ENCODE measurements at places on chromosomes 4 and X. TPM values are rescaled to one million over a fixed set of nuclear protein-coding genes. Genes with fewer than 3 reads are reported as not detected.
A peak's percentile ranks its signal among the peaks of the same experiment; 100 is the strongest.

DNA sequence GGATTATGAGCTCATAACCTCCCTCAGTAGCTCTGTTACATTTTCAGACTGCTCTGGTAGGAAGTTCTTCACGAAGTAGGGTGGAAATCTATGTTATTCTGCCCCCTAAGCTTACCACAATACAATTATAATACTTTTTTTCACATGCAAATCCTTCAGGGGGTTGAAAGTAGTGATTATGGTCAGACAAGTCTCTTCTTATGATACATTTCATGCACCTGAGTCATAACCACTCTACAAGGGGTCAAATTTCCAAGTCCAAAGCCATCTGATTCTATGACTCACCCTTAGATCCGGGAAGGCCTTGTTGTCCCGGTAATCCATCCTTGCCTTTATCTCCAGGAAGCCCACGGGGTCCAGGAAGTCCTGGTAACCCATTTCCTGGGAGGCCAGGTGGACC is 95.2 kb downstream of the ATG4A start:
- DNase-seq: peak; percentile 71

GRCh38 chr4:5524446-5525299 is 183.7 kb downstream of the EVC2 start:
- peak; percentile 65 for DNase-seq

Gene LRAT
- total RNA-seq: not detected

GRCh38 chr4:112329672-112330375 is 32.7 kb downstream of the ALPK1 start:
- no peak for DNase-seq

DNA sequence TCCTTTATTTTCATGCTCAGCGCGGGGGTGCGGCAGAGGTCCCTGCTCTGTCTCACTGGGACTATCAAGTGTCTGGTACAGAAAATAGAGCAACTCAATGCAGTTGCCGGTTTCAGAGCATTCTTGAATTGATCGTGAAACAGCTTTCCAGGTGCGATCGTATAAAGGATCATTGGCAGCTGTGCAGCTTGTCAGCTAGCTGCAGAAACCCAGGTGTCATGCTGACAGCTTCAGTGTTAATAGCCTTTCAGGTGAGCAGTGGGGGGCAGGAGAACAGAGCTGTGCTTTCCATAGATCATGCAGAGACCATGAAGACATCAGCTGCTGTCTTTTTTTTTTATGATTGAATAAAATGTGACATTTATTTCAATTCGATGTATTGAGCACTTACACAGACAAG is 583.9 kb downstream of the NLGN4X start:
- DNase-seq: no peak

DNA sequence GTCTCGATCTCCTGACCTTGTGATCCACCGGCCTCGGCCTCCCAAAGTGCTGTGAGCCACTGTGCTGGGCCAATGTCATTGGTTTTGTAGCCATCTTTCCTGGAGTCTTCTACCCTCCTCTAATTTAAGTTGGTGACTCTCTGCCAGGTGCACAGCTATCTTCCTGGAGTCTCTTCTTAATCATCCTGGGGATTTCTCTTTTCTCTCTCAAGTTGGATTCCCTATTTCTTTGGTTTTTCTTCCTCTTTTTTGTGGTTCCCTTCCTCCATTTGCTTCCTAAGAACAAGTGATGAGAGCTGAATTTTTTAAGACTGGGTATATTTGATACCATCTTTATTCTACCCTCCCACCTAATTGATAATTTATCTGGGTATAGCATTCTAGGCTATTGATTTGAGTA is 113.8 kb downstream of the SYNPO2 start:
- no peak for DNase-seq

Gene FAM13A
- total RNA-seq: 34.1 TPM

Gene S100P
- total RNA-seq: not detected

DNA sequence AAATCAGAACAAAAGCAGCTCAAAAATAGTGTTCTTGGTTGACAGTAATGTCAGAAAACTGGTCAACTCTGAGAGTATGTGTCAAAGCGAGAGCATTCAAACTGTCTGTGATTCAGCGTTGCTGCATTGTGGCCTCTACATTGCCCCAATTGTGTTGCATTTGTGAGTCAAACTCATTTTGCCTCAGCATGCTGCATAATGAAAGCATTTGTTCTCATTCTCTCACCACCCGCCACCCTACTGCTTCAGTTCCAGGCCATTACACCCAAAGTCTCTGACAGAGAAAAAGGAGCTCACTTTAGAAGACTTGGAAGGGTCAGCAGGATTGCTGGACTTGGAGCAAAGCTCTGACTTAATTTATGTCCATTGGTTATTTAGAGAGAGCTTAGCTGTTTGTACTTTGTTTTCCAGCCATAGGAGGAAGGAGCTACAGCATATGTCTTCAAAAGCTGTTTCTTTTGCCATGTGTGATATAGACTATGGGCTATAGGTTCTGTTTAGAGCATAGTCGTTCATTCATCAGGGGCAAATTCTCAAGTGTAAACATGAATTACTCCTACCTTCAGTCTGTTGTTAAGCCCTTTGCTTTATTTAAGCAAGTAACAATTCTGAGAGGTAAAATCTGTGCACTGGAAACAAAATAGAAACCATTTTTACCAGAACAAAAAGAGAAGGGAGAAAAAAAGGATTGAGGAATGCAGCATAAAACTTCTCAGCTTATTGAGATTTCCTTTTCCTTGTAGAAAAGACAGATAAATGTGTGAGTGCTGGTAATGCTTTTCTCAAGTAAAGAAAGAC is 153.4 kb upstream of the ANK2 start:
- no peak for DNase-seq

DNA sequence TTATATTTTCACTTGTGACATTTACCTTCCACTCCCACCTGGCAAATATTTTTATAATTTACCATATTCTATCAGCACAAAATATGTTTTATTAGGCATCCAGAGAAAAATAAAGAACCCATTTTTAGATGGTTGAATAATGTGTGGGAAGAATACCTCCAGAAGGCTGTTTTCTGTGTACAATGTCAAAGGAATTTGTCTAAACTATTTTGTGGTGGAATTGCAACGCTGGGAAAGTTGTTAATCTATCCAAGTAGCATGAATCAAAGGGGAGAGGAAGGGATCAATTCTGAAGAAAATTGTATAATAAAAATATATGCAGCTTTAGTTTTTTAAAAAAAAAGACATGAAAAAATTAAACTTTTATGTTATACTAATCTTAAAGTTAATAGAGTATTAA is 706.5 kb downstream of the FSTL5 start:
- no peak for DNase-seq

DNA sequence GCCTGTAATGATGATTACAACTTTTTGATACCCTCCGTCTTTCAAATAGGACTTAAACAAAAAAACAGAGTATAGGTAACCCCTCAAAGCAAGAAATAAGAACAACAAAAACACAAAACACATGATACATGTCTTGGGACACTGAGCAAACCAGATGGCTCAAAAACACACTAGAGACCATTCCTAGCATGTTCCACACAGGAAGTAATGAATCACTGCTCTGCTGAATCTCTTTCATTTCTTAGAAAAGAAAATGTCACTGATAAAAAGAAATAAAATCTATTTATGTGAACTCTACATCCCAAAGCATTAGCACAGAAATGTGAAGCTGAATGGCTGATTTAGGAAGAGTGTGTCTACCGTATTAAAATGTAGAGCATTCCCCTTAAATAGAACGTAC is 134.5 kb upstream of the IL15 start:
- DNase-seq: peak; percentile 63

DNA sequence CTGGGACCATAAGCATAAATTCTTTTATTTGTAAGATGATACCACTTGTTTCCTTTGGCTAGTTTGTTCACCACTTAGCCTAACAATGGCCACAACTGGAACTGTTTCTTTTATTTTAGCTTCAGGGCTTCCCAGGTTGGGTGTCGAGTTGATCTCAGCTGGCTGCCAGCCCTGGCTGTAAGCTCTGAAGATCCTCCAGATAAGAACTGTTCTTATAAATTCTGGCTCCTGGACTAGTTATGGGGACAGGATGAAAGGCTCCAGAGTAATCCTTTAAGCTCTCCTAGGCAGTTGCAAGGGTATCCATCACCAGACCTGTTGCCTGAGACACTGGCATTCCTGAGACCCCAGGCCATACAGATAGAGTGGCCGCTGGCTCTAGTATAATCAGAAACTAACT is 129.4 kb upstream of the ACSL4 start:
- DNase-seq: peak; percentile 16

DNA sequence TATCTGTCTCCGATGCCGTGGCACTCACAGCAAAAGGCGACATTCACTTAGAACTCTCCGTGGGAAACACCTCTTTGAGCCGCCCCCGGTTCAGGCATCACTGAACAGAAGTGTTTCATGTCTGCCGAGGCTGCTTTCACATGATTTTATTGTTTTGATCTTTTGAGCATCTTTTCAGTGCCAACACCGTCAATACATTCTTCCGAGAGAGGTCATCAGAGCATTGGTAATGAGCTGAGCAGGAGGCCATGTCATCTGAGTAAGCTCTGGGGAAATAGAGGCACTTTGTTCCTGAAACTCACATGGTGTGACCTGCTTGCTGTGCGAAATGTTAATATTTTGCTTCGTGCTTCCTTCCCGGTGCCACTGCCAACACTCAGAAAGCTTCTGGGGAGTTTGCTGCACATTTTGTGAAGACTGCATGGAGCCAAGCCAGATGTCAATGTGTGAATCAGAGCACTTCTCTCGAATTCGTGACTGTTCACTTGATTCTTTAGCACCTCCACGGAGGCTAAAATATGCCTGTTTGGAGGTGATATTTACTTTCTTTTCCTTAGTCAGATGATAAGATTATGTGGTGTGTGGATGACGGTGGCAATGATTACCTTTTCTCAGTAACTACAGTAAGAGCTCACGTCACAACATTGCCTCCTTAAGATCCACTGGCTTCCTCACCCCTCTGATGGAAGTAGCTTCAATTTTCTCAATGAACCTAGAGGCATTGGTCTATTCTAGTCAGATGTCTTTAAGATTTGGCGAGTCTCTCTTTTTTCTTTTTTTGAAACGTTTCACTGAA is 222.3 kb upstream of the HS3ST1 start:
- DNase-seq: peak; percentile 7

Gene SH2D1A
- total RNA-seq: not detected

GRCh38 chrX:123749643-123750042 is 16.8 kb upstream of the THOC2 start:
- DNase-seq: peak; percentile 37

DNA sequence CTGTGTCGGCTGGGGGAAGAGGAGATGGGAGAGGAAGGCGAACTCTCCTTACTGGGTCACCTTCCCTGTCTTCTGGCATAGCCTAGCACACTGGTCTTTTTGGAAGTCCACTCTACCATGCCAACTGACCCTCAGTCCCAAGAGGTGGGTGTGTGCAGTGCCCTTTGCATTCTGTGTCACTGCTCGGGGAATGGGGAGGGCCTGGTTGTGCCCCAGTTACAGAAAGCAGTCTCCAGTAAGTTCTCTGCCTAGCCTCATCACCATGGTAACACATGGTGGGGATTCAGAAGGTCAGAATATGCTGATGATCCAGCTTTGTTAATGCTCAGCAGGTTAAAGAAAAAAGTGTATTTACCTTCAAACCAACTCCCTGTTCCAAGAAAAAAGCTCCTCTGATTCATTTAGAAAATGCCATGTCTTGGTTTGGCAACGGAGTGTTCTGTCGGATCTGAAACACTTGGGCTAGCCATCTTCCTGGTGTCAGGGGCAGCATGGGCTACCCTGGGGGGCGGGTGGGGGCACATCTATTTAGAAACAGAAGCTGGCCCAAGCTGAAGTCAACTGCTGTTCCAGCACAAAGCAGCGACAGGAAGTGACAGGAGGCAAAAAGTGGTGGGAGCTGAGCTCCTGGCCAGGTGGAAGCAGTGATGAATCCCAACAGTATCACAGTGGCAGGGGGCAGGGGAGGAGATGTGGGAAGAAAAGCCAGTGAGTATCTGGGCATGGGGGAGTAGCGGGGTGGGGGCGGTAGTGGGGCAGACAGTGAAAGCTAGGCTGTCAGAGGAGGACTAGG is 37.0 kb downstream of the NSG1 start:
- DNase-seq: no peak

DNA sequence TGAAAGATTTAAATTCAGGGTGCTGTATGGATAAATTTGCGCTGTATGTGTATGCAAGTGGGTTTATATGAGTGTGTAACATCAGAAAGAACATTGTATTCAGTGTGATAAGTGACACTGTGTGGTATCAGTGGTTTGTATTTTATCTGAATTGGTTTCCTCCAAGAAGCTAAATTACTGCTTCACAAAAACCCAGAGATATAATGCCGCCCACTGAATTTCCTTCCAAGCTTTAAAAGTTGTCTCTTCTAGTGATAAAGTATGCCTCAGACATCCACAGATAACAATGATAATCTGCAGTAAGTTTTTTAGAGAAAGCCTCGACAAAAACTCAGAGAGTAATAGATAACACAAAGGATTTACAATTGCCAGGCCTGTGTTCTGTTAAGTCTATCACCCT is 710.6 kb upstream of the HS3ST1 start:
- DNase-seq: no peak

Gene TMPRSS11A
- not detected for total RNA-seq

GRCh38 chr4:89617317-89617716 is 219.6 kb downstream of the SNCA start:
- DNase-seq: no peak

DNA sequence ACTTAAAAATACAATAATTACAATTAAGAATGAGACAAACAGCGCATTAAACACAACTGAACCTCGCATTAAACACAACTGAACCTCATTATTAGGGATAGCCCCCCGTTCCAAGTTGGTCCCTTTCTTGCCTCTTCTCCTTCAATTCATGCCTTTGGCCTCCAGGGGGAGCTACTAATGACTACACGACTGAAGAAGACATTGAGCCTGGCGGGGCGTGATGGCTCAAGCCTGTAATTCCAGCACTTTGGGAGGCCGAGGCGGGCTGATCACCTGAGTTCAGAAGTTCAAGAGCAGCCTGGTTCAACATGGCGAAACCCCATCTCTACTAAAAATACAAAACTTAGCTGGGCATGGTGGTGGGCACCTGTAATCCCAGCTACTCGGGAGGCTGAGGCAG is 56.4 kb upstream of the NWD2 start:
- no peak for DNase-seq

DNA sequence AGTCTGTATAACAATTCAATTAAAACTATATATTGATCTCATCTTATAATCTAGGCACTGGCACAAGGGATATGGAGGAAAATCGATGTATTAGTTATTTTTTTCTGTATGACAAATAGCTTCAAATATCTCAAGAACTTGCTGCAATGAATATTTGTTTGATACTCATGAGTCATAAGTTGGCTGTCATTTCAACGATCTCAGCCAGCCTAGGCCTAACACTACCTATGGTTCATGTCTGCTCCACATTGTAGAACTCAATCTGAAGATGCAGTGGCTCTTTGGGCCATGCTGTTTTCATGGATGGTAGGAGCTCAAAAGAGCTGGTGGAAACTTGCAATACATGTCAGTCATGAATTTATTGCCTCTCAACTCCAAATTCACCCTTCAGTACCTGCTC is 44.7 kb downstream of the MAGEB17 start:
- DNase-seq: no peak

Gene DOCK11
- total RNA-seq: 50.1 TPM

Gene SFRP2
- total RNA-seq: not detected

Gene VCX
- not detected for total RNA-seq

DNA sequence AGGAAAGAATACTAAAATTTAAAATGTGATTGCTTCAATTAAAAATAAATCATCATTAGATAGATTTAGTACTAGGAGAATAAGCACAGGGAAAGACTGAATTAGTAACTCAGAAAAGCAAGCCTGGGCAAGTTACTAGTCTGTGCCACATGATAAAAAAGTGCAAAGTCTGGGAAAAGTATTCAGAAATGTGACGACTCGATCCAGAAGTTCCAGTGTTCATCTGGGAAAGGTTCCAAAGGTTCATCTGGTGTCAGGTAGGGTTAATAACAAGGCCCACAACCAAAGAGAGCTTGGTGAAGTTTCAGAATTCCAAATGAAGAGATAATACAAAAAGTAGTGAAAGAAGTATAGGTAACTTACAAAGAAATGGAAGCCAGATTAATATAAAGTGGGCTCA is 78.3 kb upstream of the ARSJ start:
- no peak for DNase-seq

Gene RHOXF1
- not detected for total RNA-seq
